ENCODE measurements at places on chromosomes 4 and X.

GRCh38 chr4:154578919-154579318, 11.6 kb downstream of the FGA start:
- no peak for DNase-seq

GRCh38 chr4:98746936-98747335, 88.5 kb upstream of the TSPAN5 start:
- no peak for DNase-seq

DNA sequence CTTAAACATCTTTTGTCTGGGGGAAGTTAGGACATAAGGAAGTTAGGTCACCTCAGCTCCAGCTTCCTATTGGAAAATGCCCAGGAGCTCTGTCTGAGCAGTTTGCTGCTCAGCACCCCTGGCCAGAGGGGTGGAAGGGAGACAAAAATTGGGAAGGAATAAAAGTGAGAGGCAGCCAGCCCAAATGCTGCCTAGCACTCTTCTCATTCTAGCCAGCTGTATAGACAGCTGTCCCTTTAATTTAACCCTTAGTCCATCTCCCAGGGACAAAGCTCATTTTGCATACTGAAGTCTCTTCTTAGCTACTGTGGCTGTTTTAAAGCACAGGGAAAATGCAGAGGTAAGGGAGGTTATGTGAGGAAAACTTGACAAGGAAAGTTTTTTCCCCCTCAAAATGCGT, 89.5 kb upstream of the CITED1 start:
- DNase-seq, result no peak

- no peak for DNase-seq
Observed at GRCh38 chr4:76879731-76880364, 18.1 kb downstream of the SOWAHB start.

GRCh38 chr4:66014146-66014765, 344.0 kb upstream of the EPHA5 start:
- no peak for DNase-seq

DNA sequence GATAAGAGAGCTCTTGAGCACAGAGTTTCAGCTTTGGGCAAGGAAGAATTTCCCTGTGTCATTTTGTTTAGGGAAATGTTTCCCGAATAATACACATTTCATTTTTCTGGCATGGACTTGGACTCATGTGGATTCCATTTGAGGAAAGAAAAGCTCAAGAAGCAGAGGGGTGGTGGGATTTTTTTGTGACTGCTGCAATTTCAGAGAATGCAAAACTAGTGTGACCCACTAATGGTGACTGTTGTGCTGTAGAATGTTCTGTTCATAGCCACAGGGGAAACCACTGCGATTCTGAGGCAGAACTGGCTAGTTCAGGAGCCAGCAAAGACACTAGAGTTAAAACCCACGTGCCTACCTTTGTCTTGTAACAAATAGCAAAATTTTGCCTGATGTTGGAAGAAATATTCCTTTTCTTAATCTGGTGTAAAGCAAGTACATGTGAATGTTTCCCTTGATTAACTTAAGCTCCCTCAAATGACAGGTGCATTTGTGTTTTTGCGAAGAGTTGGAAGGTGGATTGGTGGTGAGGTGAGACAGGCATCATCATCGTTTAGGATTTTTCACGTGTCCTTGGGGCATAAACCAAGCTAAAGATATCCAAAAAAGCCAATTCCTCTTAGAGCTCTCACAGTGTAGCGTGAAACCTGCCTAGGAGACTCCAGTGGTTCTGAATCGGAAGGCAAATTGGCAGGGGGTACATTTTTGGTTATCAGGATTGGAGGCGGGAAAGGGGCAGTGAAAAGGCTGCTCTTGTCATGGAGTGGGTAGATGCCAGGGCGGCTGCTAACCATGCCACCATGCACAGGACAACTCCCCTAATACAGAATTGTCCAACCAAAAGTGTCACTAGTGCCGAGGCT, 38.0 kb upstream of the FAM9C start:
- no peak for DNase-seq
